NCI-H2081 treated with DMSO at 0.1 percent for 48 hours (cell line): ENCODE measurements at places on chromosomes 5 and 9.

- no peak for DNase-seq
Measured at GRCh38 chr5:99059685-99060084, 130.9 kb upstream of the CHD1 start.

GRCh38 chr5:152364899-152365298 is 40.2 kb downstream of the NMUR2 start:
- no peak for DNase-seq

- DNase-seq, result no peak
Measured at GRCh38 chr9:128947277-128947526, 201 bp downstream of the DOLK start.

DNA sequence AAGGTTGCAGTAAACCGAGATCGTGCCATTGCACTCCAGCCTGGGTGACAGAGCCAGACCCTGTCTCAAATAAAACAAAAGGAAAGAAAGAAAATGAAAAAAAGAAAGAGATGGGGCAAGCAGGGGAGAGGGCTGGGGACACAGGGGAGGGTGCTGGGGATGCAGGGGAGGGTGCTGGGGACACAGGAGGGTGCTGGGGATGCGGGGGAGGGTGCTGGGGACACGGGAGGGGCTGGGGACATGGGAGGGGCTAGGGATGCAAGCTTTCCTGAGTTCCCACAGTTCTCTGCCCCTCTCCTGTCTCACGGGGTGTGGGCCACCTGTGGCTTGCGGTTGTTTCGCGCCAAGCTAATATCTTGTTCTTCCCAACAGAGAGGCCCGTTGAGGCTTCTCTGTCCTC is 7.2 kb downstream of the PDCD6 start:
- no peak for DNase-seq

- no peak for DNase-seq
Measured at GRCh38 chr5:52469835-52470234, 317.9 kb upstream of the ITGA1 start.

DNA sequence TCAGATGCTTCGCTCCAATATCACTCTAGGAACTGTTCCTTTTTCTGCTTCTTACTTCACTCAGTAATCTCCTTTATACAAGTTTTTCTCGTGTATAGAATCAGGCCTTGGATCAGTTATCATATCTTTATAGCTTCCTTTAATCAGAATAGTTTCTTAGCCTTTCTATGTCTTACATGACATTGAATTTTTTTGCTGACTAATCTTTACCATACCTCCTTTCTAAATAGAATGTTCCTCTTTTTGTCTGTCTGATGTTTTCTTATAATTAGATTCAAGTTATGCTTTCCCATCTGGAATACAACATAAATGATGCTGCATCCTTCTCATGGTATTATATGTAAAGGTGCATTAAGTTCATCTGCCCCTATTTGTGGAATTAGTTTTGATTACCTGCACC is 40.2 kb upstream of the TYRP1 start:
- DNase-seq, result no peak

- DNase-seq, result no peak
Measured at GRCh38 chr9:20914556-20914955, 116.9 kb downstream of the HACD4 start.

DNA sequence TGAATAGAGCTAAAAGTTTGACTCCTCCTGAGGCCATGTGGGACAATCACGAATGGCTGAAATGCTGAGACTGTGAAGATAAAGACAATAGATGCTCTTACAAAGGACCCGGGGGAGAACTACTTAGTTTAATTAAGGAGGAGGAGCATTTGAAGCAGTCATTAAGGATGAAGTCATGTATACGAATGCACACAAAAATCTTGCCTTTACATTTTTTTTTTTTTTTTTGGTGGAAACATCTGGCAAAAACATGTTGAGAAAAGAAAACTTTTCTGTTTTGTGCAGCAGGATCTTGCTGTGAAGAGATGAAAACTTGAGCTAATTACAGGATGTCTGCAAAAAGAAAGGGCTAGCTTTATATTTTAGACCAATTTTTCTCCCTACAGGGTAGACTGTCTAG is 42.3 kb upstream of the NR3C1 start:
- no peak for DNase-seq
